Upper lobe of right lung (tissue), 1 donor: ENCODE measurements at places on chromosomes 7 and 10. TPM values are rescaled to one million over a fixed set of nuclear protein-coding genes. Genes with fewer than 3 reads are reported as not detected.

The AKR1C2 gene
- total RNA-seq = 22.5 TPM

The MET gene
- 69.6 TPM for total RNA-seq

The SDK1 gene
- total RNA-seq = 10.4 TPM

GRCh38 chr7:122762071-122762470, 59.3 kb upstream of the RNF148 start:
- no peaks in the 10 kb centered on the region for H3K4me1 ChIP-seq
- no peak overlapping the region for H3K4me3 ChIP-seq
- no peak for DNase-seq
- no peaks in the 10 kb centered on the region for H3K36me3 ChIP-seq
- H3K27me3 ChIP-seq = no peaks in the 10 kb centered on the region

GRCh38 chr10:102914781-102915180, 3.3 kb upstream of the CNNM2 start:
- no peak for DNase-seq
- no peak overlapping the region for H3K4me3 ChIP-seq
- H3K36me3 ChIP-seq = no peaks in the 10 kb centered on the region
- no peaks in the 10 kb centered on the region for H3K27me3 ChIP-seq

GRCh38 chr7:74070619-74070921, 13.0 kb upstream of the LIMK1 start:
- H3K36me3 ChIP-seq = no peaks in the 10 kb centered on the region
- peak; percentile 27 for DNase-seq
- no peaks in the 10 kb centered on the region for H3K27me3 ChIP-seq
- no peak overlapping the region for H3K27ac ChIP-seq
